RWPE2 (cell line): ENCODE measurements at places on chromosomes 3 and 15.

DNA sequence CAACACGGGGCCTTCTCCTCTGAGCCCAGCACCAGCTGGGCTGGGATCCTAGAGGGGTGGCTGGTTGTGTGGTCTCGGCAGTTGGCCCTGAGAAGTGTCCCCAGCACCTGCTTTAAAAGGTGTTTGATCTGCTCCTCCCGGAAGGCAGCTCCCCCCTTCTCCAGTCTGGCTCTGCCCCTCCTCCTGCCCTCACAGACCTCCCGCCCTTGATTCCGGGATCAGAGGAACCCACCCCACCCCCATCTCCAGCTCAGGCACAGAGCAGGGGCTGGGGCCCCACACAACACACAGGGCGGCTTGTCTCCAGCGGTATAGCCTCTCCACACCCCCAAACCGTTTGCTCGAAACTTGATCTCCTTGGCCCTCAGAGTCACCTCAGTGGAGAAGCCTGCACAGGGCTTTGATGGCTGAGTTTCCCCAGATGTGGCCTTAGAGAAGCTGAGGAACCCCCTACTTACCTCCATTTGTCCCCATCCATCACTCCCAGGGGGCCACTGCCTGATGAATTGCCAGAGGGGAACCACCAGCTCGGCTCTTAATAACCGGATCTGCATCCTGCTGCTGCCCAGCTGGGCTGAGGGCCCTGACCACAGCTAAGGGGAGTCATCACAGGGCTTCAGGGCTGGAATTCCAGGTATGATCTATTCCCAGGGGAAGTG lies 6.4 kb upstream of the STRA6 start:
- peaks cover 6% of the 10 kb centered on the region for H3K4me1 ChIP-seq
- no peaks in the 10 kb centered on the region for H3K27me3 ChIP-seq
- H3K27ac ChIP-seq = no peak overlapping the region

DNA sequence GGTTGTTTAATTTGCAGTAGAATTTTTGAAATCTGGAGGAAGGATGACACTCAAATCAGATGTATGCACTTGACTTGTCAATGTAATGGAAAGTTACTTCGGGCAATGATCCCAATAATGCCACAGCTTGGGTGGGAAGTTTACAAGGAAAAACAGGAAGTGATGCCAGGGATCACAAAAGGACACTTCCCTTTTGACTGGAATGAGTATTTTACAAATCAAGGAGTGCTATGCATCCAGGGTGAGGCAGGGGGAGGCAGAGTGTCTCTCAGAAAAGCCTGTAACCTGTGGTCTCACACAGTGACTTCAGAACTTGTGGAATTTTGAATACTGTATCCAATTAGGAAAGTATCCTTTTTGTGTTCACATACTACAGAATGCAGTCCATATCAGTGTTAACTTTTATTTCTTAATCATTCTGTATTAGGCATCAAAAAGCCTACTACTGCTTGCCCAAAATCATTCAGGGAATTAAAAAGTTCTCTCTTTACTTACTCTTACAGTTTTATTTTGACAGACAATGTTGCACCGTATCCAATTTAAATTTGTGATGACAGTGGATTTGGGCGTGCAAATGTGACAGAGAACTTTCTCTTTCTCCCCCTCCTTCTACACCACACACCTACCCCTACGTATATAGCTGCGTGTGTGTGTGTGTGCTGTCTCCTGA lies 445.1 kb downstream of the MECOM start:
- no peak overlapping the region for H3K4me3 ChIP-seq
- no peak for DNase-seq
- H3K36me3 ChIP-seq = no peaks in the 10 kb centered on the region
- H3K27ac ChIP-seq = no peak overlapping the region
- H3K4me1 ChIP-seq = no peaks in the 10 kb centered on the region

- no peak for DNase-seq
- H3K27ac ChIP-seq = no peak overlapping the region
- no peaks in the 10 kb centered on the region for H3K36me3 ChIP-seq
- H3K27me3 ChIP-seq = no peaks in the 10 kb centered on the region
- H3K4me3 ChIP-seq = no peak overlapping the region
These were observed 177.7 kb downstream of the OR4M2 start for GRCh38 chr15:22258009-22258397.

GRCh38 chr3:130626049-130626448 lies 109.1 kb downstream of the COL6A6 start:
- no peak overlapping the region for H3K4me3 ChIP-seq
- peaks cover 8% of the 10 kb centered on the region for H3K27me3 ChIP-seq
- no peak for DNase-seq
- no peaks in the 10 kb centered on the region for H3K4me1 ChIP-seq
- H3K36me3 ChIP-seq = no peaks in the 10 kb centered on the region

GRCh38 chr15:75097939-75098338 lies 74.5 kb downstream of the PPCDC start:
- H3K27ac ChIP-seq = no peak overlapping the region
- no peak overlapping the region for H3K4me3 ChIP-seq
- no peaks in the 10 kb centered on the region for H3K4me1 ChIP-seq
- no peaks in the 10 kb centered on the region for H3K36me3 ChIP-seq

GRCh38 chr15:52925130-52925529 lies 135.0 kb upstream of the ONECUT1 start:
- no peaks in the 10 kb centered on the region for H3K4me1 ChIP-seq
- peaks cover 26% of the 10 kb centered on the region for H3K27me3 ChIP-seq
- H3K4me3 ChIP-seq = no peak overlapping the region
- H3K36me3 ChIP-seq = no peaks in the 10 kb centered on the region
- no peak for DNase-seq
- no peak overlapping the region for H3K27ac ChIP-seq
